ENCODE measurements at places on chromosomes 12 and 14.

GRCh38 chr14:80049055-80049454 lies 162.2 kb downstream of the DIO2 start:
- no peak for DNase-seq

DNA sequence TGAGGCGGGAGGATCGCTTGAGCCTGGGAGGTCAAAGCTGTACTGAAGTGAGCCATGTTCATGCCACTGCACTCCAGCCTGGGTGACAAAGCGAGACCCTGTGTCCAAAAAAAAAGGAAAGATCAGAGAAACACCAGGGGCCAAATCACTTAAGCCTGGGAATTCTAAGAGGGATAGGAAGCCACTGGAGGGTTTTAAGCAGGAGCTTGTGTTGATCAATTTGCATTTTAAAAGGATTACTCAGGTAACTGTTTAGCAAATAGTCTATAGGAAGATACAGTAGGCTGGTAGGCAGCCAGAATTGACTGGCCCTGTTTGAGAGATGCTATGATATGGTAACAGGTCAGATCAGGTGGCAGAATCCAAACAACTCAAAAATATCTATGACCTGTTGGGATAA lies 162.7 kb downstream of the SPTSSA start:
- no peak for DNase-seq

DNA sequence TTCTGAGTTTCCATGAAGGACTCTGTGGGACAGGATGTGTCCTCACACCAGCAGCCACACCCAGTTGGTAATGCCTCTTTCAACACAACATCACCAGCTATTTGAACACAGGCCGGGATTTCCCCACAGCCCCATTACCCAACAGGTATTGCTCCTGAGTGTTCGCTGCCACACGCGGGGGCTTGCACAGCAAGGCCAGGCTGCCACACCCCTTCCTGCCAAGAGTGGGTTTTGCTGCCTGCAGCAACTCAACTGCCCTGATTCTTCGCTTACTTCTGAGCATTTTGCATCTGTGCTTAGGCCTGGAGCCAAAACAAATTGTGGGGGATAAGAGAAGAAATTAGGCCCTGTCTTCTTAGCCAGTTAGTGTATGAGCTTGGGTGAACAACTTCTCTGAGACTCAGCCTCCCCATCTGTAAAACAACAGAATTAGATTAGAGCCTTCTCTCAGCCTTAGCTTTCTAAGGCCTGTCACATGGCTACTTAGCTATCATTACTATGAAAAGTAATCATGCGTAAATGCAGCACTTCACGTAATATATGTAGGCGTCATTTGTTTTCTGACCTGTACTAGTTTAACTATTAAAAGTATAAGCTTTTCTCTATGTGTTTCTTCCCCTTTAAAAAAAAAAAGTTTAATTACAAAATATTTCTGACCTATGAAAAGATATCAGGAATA lies 20.0 kb downstream of the CKAP4 start:
- DNase-seq, result peak; percentile 34

GRCh38 chr14:102508774-102509745 lies 516 bp downstream of the ANKRD9 start:
- no peak for DNase-seq

DNA sequence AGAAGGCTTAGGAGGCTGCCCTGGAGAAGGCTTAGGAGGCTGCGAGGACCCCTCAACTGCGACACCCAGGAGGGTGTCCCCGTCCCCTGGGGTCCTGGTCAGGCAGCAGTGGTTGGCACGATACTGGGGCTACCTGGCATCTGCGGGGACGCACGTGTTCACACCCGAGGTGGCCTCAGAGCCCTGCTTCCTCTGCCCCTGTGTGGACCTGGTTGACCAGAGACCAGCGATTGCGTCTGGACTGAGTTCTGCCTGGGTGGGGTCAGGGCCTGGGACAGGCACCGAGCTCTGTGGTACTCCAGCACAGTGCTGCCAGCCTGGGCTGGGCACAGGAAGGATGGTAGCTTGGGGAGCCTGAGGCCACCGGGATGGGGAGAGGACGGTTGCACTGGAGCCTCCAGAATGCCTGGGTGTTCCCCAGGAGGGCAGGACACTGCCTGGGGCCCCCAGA lies 735 bp downstream of the ASPG start:
- DNase-seq, result no peak
